ENCODE measurements at places on chromosomes 5 and 9.
A peak's percentile ranks its signal among the peaks of the same experiment; 100 is the strongest.

DNA sequence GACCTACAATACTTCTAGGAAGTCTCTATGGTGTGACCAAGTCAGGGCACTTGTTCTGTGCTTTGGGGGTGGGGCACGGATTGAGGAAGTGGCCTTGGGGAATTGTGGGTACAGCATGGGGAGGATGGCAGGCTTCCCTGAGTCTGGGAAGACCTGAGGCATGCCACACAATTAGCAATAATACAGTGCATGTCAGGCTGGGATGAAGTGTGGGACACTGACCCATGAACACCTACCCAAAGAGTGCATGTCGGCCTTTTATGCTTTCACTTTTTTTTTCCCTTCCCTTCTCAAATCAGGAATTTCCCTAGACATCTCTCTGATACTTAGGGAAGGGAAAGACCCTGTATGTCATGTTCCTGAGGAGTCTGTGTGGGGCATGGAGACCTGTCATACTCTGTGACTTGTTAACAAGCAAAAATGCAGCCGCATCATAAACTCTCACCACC lies 146.4 kb downstream of the PALM2AKAP2 start:
- no peak for DNase-seq

GRCh38 chr9:90830051-90830450 lies 28.4 kb downstream of the SYK start:
- no peak for DNase-seq

- DNase-seq = peak; percentile 43
These were observed 422.6 kb downstream of the EFNA5 start for GRCh38 chr5:107248066-107248695.

GRCh38 chr5:31702712-31703111 lies 63.8 kb downstream of the PDZD2 start:
- DNase-seq = no peak

DNA sequence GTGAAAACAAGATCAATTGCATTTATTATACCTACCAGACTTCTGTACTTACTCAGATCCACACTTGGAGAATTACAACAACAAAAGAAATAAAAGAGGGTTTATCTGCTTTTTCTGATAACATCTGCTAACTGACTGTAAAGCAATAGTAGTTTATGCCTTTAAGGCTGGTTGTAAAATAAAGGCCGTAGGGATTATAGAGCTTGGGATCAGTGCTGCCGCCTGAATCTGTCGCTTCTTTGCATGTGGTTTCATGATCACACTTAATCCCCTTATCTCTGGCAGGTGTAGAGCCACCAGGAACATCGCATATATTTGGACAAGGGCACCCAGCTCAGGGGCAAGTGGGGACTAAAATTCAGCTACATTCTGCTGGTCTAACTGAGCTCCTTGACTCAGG lies 146.7 kb downstream of the CCDC192 start:
- no peak for DNase-seq

DNA sequence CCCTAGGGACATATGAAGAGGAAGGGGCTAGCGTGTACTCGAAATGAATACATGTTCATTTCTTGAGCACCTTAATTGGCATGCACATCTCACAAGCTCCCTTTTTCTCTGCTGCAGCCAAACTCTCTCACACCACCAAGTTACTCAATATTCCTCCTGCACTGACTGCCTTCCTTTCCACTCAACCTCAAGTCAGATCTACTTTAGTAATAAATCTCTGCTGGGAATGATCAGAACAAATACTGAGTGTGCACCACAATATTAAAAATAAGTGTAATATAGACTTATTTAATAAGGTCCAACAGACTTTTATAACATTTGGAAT lies 995.8 kb upstream of the WWC1 start:
- DNase-seq = peak; percentile 46

DNA sequence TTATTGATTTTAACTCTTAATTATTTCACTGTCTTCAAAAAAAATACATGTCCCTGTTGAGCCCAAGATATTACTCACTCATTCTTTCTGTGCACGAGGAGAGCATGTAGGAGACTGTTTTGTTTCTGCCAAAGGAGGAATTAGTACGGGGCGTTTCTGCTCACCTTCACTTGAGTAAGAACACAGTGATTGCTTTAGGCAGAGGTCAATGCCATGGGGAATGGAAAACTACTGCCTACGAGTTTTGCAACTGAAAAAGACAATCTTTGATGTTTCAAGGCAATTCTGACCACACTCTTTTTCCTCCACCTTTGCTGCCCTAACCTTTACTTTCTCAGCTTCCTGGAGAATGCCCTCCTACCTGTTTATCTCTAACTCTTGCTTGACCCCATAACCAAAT lies 109.4 kb downstream of the CCDC192 start:
- DNase-seq = peak; percentile 25

DNA sequence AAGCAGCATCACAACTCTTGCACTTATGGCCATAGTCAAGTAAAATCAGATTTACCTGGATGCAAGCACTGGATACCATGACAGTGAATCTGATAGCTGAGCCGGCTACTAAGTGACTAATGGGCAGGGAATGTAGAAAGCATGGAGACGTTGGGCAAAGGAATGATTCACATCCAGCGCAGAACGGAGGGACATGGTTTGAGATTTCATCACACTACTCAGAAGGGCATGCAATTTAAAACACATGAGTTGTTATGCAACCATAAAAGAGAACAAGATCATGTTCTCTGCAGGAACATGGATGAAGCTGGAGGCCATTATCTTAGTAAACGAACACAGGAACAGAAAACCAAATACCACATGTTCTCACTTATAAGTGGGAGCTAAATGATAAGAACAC lies 169.1 kb upstream of the PIK3R1 start:
- DNase-seq = peak; percentile 99

GRCh38 chr5:14353726-14354474 lies 210.8 kb downstream of the TRIO start:
- no peak for DNase-seq

GRCh38 chr9:121424024-121424432 lies 54.0 kb upstream of the STOM start:
- DNase-seq = no peak

DNA sequence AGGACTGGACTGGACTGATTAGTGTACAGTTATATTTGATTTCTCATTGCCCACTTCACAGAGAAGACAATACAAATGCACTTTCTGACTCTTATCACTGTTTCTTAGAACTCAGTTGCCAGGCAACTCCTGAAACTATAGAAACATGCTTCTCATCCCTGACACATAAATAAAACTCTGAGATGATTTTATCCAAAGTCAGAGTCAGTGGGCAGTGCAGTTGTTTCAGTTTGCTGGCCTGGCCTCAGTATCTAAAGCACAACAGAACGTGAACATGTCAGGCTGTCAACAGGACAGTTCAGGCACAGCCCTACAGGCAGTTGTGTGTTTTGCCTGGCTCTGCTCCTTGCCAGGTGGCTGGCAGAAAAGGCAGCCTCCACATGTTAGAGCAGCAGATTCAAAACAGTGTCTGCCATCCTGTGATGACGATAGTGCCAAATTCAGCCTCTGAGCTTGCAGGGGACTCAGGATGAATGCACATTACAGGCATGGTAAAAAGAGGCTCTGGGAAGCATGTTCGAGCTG lies 65.1 kb upstream of the CCDC152 start:
- DNase-seq = no peak

GRCh38 chr5:33690374-33691135 lies 201.2 kb downstream of the ADAMTS12 start:
- peak; percentile 83 for DNase-seq

DNA sequence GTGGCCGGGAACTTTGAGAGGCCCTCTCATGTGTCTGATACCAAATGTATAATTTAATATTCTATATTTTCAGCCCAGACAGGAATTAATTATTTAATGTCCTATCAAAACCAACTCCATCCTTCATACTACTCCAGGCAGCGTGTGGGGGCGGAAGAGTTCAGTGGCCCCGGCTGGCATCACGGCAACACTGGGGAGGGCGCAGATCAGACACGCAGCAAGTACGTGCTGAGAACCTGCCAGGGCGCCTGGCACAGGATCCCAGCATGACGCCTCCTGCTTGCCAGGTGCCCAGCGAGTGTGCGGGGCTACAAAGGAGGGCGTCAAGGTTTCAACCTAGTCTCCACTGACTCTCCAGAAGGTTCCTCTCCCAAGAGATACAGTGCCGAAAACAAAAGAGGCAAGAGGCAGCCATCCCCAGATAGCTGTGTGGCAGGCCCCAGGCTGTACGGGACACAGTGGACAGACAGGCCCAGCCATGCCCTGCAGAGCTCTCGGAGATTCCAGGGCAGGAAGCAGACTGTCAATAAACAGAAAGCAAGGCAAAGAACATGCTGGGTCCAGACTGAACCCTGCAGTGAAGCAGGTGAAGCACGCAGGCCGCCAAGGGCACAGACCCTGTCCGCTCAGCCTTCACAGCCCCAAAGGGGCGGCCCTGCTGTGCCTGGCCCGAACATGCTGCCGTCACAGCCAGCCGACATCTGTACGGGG lies 110.3 kb downstream of the VAV2 start:
- DNase-seq = no peak

DNA sequence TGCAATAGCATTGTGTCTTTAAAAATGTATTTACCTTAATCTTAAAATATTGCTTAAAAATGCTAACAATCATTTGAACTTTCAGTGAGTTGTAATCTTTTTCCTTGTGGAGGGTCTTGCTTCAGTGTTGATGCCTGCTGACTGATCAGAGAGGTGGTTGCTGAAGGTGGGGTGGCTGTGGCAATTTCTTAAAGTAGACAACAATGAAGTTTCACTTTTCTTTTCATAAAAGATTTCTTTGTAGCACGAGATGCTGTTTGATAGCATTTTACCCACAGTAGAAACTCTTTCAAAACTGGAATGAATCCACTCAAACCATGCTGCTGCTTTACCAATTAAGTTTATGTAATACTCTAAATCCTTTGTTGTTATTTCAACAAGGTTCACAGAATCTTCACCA lies 50.8 kb downstream of the NR3C1 start:
- DNase-seq = no peak

DNA sequence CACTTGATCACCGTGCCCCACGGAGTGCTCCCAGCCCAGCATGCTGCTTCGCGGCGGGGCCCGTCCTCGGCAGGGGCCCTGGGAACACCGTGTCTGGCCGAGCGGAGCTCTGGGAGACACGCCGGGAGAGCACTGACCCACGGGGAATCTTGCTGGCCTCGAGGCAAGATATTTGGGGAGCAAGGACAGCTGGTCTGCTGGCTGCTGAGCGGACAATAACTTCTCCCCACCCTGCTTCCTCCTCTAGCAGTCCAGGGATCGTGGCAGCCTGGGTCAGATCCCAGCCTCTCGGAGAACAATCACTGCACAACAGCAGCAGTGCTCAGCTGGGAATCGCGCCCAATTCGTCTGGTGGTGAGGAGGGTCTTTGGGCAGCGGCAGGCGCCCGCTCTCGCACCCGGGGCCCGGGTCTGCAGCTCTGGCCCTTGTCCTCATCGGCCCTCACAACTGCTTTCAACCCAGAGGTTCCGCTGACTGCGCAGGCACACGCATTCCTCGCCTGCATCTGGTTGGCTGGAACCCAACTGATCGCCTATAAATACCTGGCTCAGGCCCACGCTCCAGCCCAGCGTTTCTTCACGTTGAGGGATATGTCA lies 43.4 kb downstream of the DBH start:
- no peak for DNase-seq

DNA sequence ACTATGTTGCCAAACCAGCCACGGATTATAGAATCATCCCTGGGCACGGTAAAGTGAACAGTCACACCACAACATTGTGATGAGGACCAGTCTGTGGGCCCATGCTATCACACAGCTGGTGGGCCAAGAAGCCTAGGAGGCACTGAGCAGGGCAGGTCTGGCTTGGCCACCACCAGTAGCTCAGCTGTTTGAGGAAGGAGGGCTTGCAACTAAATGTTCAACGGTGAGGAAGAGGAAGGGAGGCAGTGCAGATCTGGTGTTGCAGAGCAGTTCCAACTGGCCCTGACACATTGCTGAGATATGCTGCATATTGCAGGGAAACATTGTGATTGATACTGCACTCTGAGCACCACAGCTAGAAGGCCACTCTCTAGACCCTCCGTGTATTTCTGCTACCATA lies 77.9 kb upstream of the ATG10 start:
- no peak for DNase-seq

- no peak for DNase-seq
These were observed 21.6 kb downstream of the ANKRD33B start for GRCh38 chr5:10585518-10585915.

- DNase-seq = no peak
These were observed 7.7 kb upstream of the NFIB start for GRCh38 chr9:14321517-14322130.

DNA sequence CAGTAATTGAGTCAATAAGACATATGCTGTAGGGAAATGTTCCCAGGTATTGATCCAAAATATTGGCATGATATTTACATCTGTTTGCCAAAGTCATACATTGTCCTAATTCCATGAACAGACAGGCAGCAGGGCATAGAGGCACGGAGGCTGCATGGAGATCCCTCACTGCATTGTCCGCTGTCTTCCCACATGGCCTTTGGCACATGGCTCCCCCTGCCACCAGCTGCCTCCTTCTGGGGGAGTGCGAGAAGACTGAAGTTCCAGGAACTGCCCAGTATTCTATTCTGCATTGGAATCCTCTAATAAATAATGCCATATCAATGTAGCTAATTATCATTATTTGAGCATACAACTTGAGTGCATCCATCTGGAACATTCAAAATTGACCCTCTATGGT lies 269.0 kb downstream of the FBXL7 start:
- no peak for DNase-seq

DNA sequence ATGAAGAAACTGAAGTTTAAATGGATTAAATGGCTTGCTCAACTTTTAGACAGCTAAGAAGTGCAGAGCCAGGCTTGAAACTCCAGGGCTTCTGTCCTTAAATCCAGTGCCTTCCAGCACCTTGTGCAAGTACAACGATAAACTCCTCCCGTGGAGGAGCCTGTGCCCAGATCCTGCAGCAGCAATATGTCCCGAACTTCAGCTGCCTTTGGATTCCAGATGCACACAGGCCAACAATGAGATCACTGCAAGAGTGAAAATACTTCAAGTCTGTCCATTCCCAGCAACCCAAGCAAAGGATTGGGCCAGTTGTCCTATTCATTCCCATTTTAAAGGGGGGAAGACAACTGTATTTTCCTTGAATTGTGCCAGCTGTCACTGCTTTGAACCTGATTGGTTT lies 199.6 kb downstream of the CRB2 start:
- DNase-seq = no peak

DNA sequence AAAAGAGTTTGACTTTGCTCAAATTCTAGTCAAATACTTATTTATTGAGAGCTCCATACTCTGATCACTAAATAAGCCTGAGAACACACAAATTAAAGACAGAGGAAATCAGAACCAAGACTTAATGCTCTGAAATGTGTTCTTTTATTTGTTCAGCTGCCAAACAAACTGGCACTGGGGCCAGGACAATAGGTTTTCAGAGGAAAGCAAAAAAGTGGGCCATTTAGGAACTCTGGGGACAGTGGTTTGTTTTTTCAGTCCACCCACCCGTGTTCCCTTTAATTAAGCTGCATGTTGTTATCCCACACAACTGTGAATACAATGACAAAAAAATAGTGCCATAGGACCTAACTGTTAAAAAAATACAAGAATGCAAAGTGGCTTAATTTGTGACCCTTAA lies 95.4 kb upstream of the RETREG1 start:
- DNase-seq = no peak

DNA sequence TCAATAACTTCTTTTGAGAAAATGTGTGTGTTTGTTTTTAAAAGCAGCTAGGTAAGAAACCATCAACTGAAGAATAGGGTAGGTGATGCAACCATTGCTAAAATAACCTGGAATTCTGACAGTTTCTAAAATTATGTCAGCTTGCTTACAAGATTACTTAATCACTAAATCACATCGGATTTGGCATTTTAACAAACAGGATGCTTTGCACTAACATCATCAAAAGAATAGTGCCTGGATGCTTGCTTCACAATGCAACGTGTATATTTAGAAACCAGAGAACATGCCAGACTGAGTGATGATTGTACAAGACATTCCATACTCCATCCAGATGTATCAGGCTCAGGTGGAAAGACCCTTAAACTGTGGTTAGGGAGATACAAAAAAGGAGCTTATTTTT lies 43.9 kb downstream of the PAM start:
- peak; percentile 18 for DNase-seq
